ENCODE measurements at places on chromosomes 2 and 18. TPM values are rescaled to one million over a fixed set of nuclear protein-coding genes. Genes with fewer than 3 reads are reported as not detected.

The RIOK3 gene
- total RNA-seq: 35.3 TPM

The CCDC148 gene
- 0.48 TPM for total RNA-seq

The ST8SIA5 gene
- total RNA-seq: not detected

The LYG2 gene
- 0.17 TPM for total RNA-seq

The DUSP2 gene
- 0.52 TPM for total RNA-seq

The UGT1A3 gene
- total RNA-seq: 0.13 TPM

The DUSP19 gene
- 0.70 TPM for total RNA-seq

The KLHL41 gene
- 0.08 TPM for total RNA-seq

The TEKT4 gene
- not detected for total RNA-seq

The METTL5 gene
- total RNA-seq: 68.3 TPM

The POTEI gene
- not detected for total RNA-seq

Measured in A549 treated with RU486 at 1 μM for 4 hours (cell line).